ENCODE measurements at places on chromosomes 4 and X. TPM values are rescaled to one million over a fixed set of nuclear protein-coding genes. Genes with fewer than 3 reads are reported as not detected.

Gene CT45A3
- total RNA-seq = not detected

Gene SYNPO2
- total RNA-seq = 134 TPM

Gene DNAAF6
- not detected for total RNA-seq

Gene AGA
- 9.2 TPM for total RNA-seq

Gene VSIG1
- not detected for total RNA-seq

Gene CRMP1
- 0.40 TPM for total RNA-seq

Gene SUPT20HL1
- total RNA-seq = not detected

Gene NALF2
- total RNA-seq = 85.7 TPM

Gene CYSLTR1
- total RNA-seq = 1.1 TPM

Gene TMEM144
- total RNA-seq = 18.3 TPM

Gene ARX
- not detected for total RNA-seq

Gene LGI2
- 7.1 TPM for total RNA-seq

Gene PDCL2
- not detected for total RNA-seq

Gene OPRPN
- total RNA-seq = not detected

Gene GRIA3
- total RNA-seq = 5.2 TPM

Gene ABCB7
- total RNA-seq = 28.3 TPM

Gene PRKG2
- total RNA-seq = 4.5 TPM

Gene RADX
- total RNA-seq = 0.97 TPM

DNA sequence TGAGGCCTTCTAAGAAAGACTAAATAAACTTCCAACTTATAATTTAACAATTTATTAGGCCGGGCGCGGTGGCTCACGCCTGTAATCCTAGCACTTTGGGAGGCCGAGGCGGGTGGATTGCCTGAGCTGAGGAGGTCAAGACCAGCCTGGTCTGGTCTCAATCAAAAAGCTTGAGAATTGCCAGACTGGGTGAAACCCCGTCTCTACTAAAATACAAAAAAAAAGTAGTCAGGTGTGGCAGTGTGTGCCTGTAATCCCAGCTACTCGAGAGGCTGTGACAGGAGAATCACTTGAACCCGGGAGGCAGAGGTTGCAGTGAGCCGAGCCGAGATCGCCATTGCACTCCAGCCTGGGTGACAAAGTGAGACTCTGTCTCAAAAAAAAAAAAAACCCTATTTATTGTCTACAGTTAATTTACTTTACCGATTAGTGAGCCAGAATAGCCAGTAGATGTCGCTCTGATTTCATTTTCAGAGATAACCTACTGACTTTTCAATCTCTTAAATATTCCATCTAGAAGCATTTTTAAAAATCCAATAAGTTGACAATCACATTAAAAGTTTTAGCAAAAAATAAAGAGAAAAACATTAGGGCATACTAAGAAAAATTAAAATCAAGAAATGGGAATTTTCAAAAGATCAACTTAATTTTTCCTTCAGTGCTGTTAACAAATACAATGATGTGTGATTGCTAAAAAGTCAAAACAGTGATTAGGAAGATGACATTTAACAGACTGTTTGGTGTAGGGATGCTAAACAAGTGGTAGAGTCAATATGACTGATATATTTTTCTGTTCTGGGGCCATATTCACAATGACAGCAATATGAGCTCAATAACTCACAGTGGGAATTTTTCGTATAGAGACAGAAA, 4.3 kb upstream of the SHROOM3 start:
- no peak for DNase-seq

- DNase-seq = no peak
Measured at GRCh38 chr4:188270273-188271069, 131.2 kb downstream of the TRIML1 start.

GRCh38 chr4:8763966-8764901, 107.4 kb downstream of the HMX1 start:
- no peak for DNase-seq

DNA sequence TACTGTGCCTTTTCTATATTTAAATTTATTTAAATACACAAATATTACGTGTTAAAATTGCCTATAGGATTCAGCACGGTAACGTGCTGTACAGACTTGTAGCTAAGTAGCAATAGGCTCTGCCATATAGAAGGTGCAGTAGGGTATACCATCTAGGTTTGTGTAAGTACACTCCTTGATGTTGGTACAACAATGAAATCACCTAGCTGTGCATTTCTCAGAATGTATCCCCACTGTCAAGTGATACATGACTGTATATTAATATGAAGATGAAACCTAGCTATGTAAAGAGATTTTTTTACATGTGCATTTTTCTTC, 431.2 kb downstream of the KCTD8 start:
- DNase-seq = no peak

GRCh38 chrX:80984118-80984517, 174.4 kb upstream of the BRWD3 start:
- no peak for DNase-seq

- peak; percentile 25 for DNase-seq
Measured at GRCh38 chr4:108906006-108906405, 143.2 kb upstream of the ETNPPL start.

GRCh38 chr4:29549342-29549741, 1170.8 kb upstream of the PCDH7 start:
- no peak for DNase-seq

DNA sequence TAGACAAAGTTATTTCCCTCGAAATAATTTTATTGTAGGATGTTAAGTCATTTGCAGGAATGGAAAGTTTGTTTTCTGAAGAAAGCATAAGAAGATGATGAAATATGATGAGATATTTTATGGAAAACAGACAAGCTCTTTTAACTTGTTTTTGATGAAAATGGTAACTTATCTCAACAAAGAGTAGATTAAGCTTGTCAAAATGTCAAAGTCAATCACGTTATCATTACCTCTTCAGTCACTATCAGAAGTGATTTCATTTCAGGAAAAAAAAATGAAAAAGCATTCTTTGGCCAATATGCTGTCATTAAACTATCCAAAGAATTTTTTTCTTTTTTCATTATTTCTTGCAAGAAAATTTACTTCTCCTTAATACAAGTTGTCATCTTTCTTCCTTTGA, 221.0 kb upstream of the ANKRD50 start:
- no peak for DNase-seq

DNA sequence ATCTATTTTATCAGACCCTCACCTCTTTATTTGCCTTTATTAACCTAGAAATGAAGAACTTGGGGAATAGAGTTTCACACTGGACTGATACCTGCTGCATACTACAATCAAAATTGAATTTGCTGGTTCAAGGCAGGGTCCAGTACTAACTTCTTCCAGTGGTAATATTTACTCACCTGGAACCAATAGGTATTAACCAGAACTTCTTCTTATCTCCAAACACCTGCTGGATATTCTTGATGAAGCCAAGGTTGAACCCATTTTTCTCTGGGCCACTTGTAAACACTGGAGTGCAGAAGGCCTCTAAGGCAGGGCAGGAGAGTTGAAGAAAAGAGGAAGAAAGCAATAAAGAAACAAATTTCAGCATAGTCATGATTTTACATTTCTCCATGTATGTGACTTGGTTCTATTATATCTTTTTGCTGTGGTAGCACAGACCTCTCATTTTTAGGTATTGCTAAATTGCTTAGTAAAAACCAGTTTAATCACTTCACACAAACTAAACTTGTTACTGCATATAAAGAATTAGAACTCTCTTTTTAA, 101.1 kb downstream of the ZDHHC15 start:
- no peak for DNase-seq

DNA sequence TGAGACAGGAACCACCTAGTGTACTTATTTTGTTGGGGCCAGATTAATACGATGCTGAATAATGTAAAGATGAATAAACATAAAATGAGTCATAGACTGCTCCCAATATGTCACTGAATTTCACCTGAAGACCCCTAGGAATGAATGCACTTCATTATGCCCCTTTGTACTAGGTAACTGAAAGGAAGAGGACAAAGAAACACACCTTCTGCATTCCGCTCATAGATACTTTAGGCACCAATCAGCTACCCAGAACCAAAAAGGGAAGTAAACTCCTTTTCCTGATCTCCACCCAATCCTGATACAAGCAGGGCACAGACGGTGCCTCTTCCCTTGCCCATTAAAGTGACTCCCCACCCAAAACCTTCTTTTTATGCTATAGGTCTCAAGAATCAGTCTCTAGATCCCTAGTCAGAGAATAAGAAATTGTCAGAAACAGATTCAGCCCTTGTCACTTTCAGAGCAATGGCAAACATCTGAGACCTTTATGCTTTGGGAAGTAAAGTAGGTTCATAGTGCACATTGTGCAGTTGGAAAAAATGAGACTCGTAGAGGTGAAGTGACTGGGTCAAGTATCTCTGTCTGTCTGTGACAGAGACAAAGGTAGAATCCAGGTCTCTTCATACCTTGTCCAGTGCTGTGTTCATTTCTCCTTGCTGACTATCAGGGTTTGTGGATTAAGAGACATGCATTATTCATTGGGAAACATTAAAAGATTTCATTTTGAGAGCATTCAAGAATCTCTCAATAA, 2.3 kb downstream of the GPR174 start:
- DNase-seq = no peak

DNA sequence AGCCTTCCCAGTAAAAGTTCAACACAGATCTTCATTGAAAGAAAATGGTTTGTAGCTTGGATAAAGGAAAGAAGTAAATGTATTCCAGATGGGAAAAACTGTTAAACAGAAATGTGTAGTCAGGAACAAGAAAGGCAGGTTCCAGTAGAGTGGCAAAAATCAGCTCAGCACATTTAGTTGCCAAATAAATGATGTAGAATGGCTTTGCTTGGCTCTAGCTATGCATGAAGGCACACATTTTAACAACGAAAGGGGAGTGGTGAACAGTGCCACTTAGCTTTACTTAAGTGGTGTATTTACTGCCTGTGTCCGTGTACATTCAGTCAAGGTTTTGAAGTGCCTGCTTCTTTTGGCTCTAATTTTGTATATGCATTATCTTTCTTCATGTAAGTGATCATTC, 644.5 kb upstream of the ATOH1 start:
- no peak for DNase-seq

- DNase-seq = no peak
Measured at GRCh38 chr4:88333741-88334405, 44.8 kb upstream of the HERC6 start.

- DNase-seq = no peak
Measured at GRCh38 chrX:110944311-110944750, 148.7 kb upstream of the CHRDL1 start.

DNA sequence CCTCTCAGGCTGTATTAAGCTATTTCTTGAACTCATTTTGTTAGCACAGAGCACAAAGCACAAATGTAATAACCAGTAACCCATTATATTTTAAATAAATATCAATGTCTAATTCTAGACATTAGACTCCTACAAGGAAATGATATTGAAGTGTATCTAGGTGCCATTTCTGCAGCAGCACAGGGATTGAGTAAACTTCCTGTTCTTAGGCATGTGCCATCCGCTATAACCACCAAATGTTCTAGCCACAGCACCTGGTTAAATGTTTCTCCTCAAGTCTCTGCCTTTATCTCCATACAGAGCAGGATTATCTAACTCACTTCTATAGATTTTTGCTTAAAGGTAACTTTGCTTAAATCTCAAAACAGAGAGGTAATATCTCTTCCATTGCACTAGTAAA, 51.4 kb downstream of the SGMS2 start:
- no peak for DNase-seq

DNA sequence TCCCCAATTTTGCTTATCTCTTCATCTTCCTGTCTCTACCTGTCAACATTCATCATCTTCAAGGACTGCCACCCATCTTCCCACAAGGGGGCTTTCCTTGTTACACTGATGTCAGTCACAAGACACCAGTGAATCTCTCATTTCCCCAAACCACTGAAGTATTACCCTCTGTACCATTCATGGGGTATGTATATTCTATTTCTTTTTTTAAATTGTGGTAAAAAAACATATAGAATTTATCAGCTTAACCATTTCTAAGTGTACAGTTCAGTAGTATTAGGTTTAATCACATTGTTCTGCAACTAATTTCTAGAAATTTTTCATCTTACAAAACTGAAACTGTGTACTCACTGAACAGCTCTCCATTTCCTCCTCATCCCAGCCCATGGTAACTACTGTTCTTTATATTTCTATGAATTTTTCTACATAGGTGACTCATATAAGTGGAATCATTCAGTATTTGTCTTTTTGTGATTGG, 98.6 kb downstream of the LARP7 start:
- no peak for DNase-seq

GRCh38 chr4:140095694-140096482, 58.1 kb downstream of the MAML3 start:
- peak; percentile 64 for DNase-seq

GRCh38 chrX:129577473-129577872, 37.4 kb downstream of the OCRL start:
- DNase-seq = no peak

DNA sequence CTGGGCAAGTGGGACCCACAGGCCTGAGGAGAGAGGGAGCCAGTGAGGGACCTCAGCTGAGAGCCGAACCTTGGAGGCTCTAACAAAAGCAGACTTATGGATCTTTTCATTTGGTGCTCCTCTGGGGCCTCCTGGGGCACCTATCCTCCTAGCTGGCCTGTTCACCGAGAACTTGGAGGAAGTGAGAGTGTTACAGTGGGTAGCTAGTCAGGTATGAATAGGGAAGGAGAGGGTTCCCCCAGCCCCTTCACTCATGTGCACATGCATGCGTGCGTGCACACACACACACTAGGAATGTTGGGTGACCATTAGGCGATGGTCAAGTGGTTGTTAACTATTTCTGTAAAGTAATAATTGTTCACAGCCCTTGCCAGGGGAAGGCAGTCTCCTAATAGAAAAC, 18.6 kb upstream of the TMEM185A start:
- DNase-seq = no peak

- DNase-seq = no peak
Measured at GRCh38 chr4:123299212-123299691, 97.3 kb upstream of the SPRY1 start.

GRCh38 chr4:81471298-81471587, 464 bp downstream of the RASGEF1B start:
- DNase-seq = no peak

DNA sequence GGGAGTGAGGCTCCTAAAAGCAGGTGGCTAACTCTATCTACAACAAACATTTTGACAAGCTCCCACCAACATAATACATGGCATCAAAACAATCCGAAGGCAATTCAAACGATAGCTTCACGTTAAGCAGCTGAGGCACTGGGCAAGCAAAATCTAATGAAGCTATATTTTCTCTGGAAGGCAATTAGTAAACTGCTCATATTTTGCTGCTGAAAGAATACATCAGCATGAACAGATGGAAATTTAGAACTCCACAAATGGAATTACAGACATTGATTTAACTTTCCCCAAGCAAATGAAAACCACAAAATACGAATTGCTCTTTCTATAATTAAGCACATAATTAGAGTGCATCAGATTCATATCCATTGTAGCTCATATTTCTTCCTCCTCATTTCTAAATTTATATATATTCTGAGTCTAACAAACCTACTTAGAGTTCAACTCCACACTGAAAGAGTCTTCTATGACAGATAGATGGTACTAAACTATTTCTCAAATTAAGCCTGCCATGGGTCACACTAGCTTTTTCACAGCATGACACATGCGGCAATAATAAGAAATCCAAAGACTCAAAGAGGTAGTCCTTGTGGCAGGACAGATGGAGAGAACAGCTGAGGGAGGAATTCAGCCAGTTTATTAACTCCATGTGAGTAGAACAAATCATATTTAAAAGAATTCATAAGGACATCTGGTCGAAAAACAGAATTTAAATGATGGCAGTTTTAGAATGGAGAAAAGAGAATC, 305.4 kb downstream of the MAPK10 start:
- no peak for DNase-seq

- no peak for DNase-seq
Measured at GRCh38 chrX:2965965-2966364, 36.8 kb upstream of the ARSD start.
